DMS153 (cell line): ENCODE measurements at places on chromosomes 12 and 14.

DNA sequence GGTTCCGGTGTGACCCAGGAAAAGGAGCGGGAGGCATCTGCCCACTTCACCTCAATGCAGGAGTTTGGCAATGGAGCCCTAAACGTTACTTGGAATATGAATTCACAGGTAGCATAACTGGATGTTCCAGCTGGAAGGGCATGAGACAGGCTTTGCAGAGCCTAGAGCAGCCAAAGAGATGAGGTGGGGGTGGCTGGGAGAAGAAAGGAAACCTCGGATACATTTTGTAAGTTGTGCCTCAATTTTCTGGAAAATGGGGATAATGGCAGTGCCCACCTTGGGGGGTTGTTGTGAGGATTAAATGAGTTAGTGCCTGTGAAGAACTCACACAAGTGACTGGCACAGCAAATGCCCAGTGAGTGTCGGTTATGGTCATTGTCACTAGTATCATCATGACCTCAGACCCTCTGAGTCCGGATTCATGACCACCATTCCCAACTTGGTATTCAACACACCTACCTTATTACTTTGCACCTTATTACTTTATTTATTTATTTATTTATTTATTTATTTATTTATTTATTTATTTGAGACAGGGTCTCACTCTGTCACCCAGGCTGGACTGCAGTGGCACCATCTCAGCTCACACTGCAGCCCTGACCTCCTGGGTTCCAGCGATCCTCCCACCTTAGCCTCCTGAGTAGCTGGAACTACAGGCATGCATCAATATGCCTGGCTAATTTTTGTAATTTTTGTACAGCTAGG lies 56.0 kb downstream of the CLMN start:
- DNase-seq, result no peak

- DNase-seq, result no peak
Observed at GRCh38 chr14:95359994-95360826, 40.5 kb upstream of the CLMN start.

DNA sequence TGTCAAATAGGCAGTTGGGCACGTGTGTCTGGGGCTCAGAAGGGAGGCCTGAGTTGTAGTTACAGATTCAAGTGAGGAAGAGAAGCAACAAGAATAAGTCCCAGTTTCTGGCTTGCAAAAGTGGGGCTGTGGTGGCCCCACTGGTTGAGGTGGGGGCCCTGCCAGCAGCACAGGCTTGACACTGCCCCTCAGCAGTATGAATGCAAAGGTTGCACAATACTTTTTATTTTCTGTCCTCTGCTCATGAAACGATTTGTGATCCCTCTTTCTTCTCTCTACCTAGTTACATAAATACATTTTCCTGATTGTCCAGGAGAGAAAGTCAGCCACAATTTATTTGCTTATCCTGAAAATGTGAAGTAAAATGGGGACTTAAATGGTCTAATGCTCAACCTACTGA lies 577.8 kb downstream of the AACS start:
- no peak for DNase-seq

DNA sequence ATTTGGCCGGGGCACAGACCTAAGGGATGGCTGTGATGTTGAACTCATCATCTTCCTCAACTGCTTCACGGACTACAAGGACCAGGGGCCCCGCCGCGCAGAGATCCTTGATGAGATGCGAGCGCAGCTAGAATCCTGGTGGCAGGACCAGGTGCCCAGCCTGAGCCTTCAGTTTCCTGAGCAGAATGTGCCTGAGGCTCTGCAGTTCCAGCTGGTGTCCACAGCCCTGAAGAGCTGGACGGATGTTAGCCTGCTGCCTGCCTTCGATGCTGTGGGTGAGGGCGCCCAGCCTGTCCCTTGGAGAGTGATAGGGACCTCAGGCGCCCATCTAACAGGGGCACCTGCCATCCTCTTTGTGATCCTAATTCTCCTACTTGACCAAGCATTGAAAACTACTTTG lies 12.4 kb downstream of the OAS3 start:
- DNase-seq, result no peak

GRCh38 chr12:67034110-67034879 lies 234.9 kb upstream of the CAND1 start:
- DNase-seq, result peak; percentile 78

DNA sequence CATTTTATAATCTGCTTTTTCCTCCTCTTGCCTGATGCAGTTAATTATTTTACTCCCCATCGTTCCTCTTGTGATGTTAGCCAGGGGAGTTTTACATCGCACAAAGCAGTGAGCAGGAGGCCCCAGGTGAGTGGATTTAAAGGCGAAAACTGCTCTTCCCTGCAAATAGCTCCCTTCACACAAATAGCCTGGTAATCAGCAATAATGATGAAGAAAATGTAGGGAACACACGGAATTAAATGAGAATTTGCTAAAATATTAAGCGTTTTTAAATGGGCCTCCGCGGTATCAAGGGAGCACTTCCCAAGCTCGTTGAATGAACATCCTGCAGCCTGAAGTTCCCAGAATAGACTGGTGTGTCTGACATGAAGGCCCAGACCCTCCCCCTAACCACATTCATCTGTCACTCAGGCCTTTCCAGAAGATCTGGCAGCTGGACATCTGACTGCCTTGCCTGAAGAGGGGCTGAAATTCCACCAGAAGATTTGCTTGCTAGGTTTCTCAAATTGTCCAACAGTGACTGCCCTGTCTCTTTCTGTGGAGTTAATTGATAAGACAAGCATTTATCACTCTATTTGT lies 127.2 kb downstream of the CCDC60 start:
- DNase-seq, result no peak

GRCh38 chr14:62897771-62898170 lies 147.5 kb downstream of the KCNH5 start:
- no peak for DNase-seq

GRCh38 chr12:17139931-17140330 lies 534.0 kb upstream of the LMO3 start:
- no peak for DNase-seq
